ENCODE measurements at places on chromosomes 2 and 18.

DNA sequence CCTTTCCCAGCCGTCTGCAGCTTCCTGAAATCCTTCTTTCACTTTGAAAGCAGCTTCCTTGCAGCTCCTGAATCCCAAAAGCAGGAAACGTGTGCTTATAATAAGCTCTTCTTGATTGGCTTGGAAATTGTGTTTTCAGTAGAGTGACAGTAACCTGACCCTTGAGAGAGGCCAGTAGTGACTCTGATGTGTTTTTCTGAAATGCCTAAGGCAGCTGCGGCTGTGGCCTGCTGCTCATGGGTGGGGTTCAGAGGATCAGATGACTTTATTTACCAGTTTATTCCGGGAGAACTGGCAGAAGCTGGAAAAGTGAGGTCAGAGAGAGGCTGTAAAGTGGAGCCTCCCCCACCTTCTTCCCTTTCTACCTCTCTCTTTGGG lies 31.9 kb upstream of the RPIA start:
- no peak for DNase-seq

DNA sequence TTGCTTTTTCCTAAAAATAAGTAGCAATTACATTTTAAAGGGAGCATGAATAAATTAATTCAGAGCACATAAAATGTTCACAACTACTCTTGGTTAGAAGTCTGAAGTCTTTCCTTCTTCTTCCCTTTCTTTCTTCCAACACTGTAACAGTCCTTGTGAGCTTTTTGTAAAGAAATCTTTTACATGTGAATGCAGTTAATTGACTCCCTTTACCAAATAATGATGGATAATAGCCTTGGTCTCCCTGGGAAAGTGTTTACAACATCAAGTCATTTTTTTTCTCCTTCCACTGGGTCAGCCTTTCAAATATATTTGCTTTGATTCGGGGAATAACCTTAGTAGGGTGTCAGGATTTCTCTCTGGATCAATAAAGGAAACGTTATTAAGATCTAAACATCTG lies 39.1 kb downstream of the CALCRL start:
- no peak for DNase-seq

DNA sequence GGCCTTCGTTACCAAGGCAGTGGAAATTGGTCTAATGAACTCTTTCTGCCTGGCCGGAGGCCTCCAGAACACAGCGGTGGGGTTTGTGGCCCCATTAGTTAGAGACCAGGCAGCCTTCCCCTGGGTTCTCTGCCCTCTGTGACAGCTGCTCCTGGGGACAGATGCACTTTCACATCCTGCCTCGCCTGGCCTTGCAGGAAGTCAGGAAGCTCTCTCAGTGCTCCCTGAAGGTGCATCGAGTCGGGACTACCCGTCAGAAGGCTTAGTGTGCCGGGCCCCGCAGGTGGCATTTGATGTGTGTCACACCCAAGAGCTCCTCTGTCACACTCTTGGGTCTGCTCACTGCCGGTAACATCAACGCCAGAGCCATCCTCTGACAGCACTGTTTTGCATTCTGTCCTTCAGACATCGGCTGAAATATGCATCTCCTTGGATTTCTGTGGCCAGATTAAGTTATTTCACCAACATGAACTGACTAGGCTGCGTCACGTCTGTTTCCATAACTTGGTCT lies 158.3 kb downstream of the LDLRAD4 start:
- DNase-seq, result peak; percentile 62

DNA sequence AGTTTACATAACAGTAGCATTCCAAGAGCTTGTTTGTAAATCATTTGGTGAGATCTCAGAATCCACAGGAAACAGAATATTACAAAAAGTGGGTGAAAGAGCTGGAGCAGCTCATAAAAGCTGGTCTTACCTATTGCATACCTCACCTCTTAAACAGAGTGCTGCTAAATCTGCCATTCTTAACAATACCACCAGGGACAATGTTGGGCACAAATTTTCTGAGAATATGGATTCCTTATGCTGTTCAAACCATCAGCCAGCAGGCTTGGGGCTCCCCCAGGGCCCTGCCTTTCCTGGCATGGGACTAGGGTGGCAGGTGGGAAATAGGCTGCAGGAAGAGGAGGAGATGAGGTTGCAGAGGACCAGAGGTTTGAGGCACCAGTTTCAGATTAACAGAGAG lies 55.6 kb downstream of the TGFA start:
- DNase-seq, result no peak

- DNase-seq, result no peak
Measured at GRCh38 chr2:232621186-232621585, 12.2 kb upstream of the EFHD1 start.

GRCh38 chr2:48699348-48699930 lies 56.1 kb downstream of the LHCGR start:
- no peak for DNase-seq

- no peak for DNase-seq
Measured at GRCh38 chr2:187003611-187004010, 154.6 kb upstream of the ZSWIM2 start.

GRCh38 chr2:240618776-240619175 lies 6.5 kb upstream of the GPR35 start:
- no peak for DNase-seq

DNA sequence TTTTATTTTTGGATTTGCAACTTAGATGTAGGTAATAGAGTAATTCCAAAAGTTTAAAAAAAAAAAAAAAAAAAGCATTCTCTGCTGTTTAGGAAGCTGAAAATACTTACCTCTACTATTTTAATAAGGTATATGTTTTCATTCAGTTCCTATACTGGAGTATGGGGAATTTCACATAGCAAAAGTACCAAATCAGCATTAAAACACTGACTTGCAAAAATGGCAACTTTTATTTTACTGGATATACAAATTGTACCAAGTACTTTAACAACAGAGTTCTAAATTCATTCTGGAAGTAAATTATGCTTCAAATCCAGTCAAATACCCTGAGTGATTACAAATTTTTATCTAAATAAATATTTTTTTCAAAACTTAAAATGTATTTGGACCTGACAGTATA lies 76.7 kb downstream of the TCF4 start:
- no peak for DNase-seq

- DNase-seq, result no peak
Measured at GRCh38 chr2:27798948-27799645, 27.6 kb downstream of the MRPL33 start.

- no peak for DNase-seq
Measured at GRCh38 chr18:48521723-48522122, 17.1 kb upstream of the CTIF start.

- DNase-seq, result no peak
Measured at GRCh38 chr2:16623031-16623430, 42.6 kb downstream of the CYRIA start.

DNA sequence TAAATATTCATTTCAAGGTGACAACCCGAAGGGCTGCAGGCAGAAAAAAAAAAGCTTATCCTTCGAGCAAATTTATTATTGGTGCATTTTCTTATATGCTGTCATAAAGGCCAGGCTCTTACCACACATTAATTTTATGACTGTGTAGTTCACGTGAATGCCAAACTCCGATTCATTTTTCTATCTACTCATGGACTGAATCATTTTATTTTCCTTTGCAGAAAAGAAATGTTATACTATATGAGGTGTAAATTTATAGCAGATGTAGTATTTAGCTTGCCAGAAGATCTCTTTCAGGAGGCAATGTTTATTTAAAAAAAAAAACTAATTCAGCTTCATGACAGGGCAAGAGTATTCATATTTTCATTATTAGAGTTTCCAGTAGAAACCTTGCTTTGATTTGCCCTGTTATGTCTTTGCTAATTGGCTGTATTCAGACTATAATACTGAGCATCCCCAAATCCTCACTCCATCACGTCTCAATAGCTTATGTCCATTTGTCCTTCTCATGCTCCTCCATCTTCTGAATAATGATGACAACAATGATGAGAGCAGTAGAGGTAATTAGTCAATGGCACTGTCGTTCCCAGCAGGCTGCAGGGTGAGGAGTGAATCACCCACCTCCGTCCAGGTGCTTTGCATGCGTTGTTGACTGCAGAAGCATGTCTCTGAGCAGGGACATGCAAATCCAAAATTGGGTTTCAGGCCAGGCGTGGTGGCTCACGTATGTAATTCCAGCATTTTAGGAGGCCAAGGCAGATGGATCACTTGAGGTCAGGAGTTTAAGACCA lies 101.1 kb upstream of the RAB12 start:
- DNase-seq, result no peak

GRCh38 chr2:223760838-223761502 lies 76.4 kb downstream of the AP1S3 start:
- no peak for DNase-seq

DNA sequence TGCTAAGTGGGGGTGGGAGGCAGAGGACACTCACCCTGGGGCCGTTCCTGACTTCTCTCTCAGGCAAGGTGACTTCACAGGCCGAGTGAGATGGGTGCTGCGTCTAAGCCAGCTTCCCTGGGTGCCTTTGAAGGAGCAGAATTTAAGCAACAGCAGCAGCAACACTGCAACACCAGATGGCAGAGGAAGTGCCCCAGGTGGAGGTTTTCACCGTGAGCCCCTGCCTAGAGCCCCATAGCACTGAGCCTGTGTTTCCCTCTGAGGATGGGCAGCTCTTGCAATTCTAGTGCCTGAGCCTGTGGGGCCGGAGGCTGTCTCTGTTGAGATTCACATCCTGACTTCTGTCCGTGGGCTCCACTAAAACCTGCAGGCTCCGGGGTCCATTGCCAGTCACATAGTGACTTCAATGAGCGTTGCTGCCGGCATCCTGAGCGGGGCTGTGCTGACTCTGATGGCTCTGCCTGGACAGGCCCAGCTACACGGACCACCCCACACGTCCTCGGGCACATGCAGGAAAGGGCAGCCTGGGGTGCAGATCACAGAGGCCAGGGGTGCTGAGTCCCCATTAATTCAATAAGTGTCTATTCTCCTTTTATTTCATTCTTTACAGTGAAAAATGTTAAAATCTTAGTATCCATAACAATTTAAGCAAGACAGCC lies 218.8 kb downstream of the SNTG2 start:
- peak; percentile 5 for DNase-seq

DNA sequence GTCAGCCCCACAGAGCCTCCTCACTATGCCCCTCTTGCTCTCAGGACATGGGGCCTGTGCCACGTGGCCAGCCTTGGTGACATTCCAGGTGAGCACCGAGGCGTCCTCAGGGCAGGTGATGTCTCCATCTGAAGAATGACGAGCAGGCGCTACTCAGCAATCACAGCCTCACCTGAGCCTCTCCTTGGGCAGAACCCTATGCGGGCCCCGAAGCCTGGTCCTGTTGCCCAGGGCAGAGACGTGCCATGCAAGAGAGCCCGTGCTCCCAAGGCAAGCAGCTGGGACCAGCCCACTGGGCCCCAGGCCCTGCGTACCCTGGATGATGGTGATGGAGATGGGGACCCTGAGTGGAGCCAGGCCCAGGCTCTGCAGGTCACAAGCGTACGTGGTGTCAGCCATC lies 32.5 kb upstream of the SELENOI start:
- no peak for DNase-seq

GRCh38 chr2:25035537-25036220 lies 6.2 kb upstream of the EFR3B start:
- no peak for DNase-seq

GRCh38 chr2:239246723-239247122 lies 154.1 kb downstream of the HDAC4 start:
- DNase-seq, result no peak

- DNase-seq, result no peak
Measured at GRCh38 chr2:120596990-120597594, 138.6 kb upstream of the GLI2 start.

- no peak for DNase-seq
Measured at GRCh38 chr18:6255116-6255705, 159.5 kb downstream of the L3MBTL4 start.

GRCh38 chr2:22253171-22253570 lies 1129.4 kb downstream of the TDRD15 start:
- no peak for DNase-seq

DNA sequence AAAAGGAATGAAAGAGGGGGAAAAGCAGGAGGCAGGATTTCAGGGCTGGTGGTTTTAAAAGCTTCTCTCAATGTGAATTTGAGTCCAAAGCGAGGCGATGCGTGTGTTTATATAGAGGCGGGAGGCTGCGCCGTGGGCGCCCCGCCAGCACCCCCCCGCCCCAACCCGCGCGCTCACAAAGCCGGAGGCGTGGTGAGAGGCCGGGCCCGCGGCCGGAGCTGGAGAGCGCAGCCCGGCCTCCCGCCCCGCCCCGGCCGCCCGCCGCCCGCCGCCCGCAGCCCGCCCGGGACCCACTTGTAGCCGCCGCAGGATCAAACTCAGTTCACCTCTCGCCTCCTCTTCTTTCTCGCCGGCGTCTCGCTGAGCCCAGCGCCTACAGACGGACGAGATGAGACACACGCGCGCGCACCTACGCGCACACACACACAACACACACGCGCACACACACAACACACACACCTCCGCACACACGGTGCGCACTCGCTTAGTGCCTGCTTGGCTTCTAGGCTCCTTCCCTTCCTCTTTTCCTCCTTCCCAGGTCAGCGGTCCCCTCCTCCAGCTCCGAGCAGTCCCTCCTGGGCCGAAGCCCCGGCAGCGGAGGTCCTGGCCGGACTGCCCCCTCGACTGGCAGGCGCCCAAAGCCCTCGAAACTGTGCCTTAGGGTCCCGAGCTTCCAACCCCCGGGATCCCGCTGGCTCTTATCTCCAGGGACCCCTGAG lies 1.3 kb upstream of the CYP26B1 start:
- no peak for DNase-seq

GRCh38 chr2:201176081-201176481 lies 6.9 kb upstream of the CASP10 start:
- DNase-seq, result no peak

DNA sequence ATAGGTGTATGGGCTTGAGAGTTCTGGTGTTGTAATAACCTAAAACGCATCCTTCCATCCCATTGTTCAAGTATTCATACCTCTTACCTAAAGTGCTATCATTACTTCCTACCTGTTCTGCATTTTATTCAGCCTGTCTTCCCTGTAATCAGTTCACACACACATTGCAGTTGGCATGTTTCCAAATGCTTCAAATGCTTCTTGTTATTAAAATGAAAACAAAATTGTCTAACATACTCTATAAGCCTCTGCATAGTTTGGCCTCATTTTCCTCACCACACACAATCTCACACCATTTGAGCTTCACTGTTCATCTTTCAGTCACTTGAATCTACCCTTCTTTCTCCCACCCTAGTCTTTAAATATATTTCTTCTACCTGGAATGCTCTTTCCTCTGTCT lies 1178.2 kb upstream of the NRXN1 start:
- DNase-seq, result no peak

DNA sequence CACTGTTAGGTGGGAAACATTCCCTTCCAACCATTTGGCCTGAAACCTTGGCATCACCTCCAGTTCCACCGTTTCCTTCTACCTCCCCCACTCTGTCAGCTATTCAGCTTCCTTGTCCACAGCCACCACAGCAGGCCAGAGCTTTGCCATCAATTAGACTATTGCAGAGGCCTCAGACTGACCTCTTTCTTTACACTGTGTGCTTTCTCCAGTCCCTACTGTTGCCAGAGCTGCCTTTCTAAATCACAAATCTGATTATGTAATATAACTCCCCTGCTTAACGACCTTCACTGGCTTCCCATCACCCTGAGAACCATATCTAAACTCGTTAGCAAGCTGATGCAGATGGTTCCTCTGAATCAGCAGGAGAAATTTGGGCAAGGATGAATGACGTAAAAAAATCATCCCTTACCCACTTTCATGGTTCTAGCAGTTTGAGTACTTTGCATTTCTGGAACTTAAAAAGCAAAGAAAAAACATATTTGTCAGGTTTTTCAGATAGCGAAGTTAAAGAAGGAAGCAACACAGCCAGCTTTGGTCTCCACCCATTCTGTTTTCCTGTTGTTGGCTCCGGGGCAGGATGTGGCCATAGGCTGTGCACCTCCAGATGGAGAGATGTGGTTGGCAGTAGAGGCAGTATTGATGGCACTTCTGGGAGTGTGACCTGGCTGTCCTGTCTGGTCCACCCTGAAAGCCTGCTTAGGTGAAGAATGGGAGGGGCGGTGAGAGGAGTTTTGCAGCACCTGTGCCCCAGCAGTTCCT lies 422.1 kb downstream of the PARD3B start:
- peak; percentile 8 for DNase-seq
